ENCODE measurements at places on chromosomes 11 and 22.

DNA sequence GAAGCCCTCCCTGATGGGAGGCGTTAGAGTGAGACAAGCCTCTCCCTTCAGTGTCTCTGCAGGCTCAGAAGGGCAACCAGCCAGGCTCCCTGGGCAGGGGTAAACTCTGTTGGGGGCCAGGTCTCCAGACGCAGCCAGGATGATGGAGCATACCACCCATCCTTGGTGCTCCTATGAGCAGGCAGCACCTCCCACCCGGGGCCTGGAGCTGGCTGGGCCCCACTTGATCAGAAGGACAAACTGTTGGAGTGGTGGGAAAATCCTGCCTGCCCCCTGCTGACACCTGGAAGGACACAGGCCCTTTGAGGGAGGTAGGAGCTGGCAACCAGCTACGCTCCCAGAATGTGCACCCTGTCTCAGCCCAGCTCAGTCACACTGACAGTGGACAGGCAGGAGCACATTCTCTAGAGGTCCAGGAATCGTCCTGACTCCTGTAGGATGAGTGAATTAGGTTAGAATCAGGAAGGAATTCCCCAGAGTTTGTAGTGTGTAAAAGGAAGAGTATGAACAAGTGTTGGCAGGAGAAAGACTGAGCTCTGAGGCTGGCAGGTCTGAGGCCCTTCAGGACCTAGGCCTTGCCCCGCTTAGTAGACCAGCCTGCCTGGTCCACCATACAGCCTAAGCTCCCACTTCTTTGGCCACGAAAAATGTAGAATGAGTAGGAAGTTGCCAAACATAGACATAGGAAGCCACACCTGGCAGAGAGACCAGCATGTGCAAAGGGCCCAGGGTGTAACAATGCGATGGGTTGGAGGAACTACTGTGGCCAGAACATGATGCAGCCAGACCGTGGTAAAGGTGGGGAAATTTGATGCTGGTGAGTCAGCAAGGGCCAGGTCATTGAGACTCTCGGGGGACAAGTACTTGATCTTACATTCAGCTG lies 19.1 kb downstream of the ARHGEF17 start:
- no peaks in the 10 kb centered on the region for H3K36me3 ChIP-seq
- no peak overlapping the region for H3K4me3 ChIP-seq
- no peak for DNase-seq
- peaks cover 26% of the 10 kb centered on the region for H3K4me1 ChIP-seq
- H3K27me3 ChIP-seq = no peaks in the 10 kb centered on the region

DNA sequence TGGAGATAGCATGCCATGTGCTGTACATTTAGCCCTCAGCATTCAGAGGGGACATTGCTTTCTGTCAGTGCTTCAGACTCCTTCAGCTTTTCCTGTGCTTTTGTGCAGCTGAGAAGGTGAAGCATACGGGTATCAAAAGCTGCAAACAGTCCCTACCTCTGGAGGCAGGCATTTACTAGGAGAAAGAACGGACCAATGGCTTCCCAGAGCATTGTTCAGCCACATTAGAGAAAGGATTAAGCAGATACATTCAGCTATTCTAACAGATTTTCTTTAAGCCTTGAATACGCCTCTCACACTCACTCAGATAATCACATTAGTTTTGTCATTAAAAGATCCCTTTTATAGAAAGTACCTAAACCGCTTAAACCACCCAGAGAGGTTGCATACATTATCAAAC lies 80.7 kb upstream of the FAM181B start:
- H3K4me3 ChIP-seq = no peak overlapping the region
- no peak overlapping the region for H3K27ac ChIP-seq
- no peak for DNase-seq
- no peaks in the 10 kb centered on the region for H3K36me3 ChIP-seq

DNA sequence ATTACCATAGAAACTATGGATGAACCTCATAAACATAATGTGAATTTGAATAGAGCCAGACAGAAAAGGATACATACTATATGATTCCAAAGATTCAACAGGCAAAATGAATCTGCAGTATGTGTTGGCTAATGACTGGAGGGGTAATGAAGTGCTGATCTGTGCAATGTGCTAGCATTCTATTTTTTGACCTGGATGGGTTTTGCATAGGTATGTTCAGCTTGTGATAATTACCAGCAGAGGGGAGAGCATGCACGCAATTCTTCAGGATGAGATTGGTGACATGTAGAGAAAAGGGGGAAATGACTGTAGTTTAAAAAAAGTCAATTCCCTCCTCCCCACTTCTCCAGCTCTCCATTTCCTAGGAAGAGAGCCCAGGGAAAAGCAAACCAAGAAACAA lies 618 bp upstream of the CCDC81 start:
- H3K27ac ChIP-seq = no peak overlapping the region
- no peak overlapping the region for H3K4me3 ChIP-seq
- DNase-seq = no peak
- no peaks in the 10 kb centered on the region for H3K36me3 ChIP-seq
- no peaks in the 10 kb centered on the region for H3K27me3 ChIP-seq
- H3K4me1 ChIP-seq = no peaks in the 10 kb centered on the region

DNA sequence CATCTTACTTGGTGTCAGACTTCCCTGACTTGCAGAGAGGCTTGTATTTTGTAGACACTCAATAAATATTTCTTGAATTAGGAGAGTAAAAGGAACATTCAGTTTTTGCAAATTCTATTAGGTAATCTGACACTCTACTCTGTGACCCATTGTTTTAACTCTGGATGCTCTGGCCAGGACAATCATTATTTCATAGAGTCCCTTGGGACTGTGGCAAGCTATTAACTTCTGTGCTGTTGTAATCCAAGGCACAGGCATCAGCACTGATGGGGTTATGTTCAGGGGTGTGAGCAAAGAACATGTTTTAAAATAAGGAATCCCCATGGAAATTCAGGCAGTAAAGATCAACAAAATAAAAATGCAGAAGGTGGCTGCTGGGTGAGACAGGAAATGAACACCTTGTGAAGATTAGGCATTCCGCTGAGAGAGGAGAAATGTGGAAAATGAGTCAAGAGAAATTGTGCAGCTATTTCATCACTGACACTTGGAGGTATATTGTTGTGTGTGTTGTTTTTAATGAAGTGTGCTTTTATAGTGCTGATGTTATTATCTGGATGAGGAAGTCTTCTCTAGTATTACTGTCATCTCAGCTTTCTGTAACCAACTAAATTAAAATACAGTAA lies 175.2 kb downstream of the WNT11 start:
- H3K4me1 ChIP-seq = peaks cover 1% of the 10 kb centered on the region
- H3K4me3 ChIP-seq = no peak overlapping the region
- no peaks in the 10 kb centered on the region for H3K27me3 ChIP-seq
- H3K36me3 ChIP-seq = no peaks in the 10 kb centered on the region
